ENCODE measurements at places on chromosomes 13 and 19.
A peak's percentile ranks its signal among the peaks of the same experiment; 100 is the strongest.

GRCh38 chr19:54123682-54124081, 8.1 kb downstream of the PRPF31 start:
- no peak overlapping the region for H3K4me3 ChIP-seq
- no peak for DNase-seq
- no peaks in the 10 kb centered on the region for H3K27me3 ChIP-seq
- H3K36me3 ChIP-seq = peaks cover 64% of the 10 kb centered on the region
- H3K27ac ChIP-seq = no peak overlapping the region

- H3K4me1 ChIP-seq = no peaks in the 10 kb centered on the region
- peaks cover 5% of the 10 kb centered on the region for H3K27me3 ChIP-seq
- H3K4me3 ChIP-seq = no peak overlapping the region
These were observed 111.7 kb upstream of the IRS2 start for GRCh38 chr13:109897988-109898624.

DNA sequence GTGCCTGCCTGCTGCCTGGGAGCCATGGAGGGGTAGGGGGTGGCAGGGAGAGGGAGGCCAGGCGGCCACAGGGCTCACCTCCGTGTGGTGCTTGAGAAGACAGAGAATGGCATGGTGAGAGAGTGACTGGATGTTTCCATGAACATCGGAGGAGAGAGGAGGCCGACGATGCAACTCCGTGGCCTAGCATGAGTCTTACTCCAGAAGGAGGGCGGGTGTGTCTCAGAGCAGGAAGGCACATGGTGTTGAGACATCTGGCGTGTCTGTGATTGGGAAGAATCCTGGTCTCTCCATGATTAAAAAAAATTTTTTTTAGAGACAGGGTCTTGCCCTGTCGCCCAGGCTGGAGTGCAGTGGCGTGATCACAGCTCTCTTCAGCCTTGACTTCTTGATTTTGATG, 5.1 kb downstream of the IRGC start:
- peaks cover 3% of the 10 kb centered on the region for H3K4me1 ChIP-seq
- no peaks in the 10 kb centered on the region for H3K36me3 ChIP-seq
- H3K27ac ChIP-seq = no peak overlapping the region
- DNase-seq = no peak

- H3K4me3 ChIP-seq = peak overlapping the region; percentile 38
- no peak for DNase-seq
- H3K27me3 ChIP-seq = no peaks in the 10 kb centered on the region
- H3K36me3 ChIP-seq = peaks cover 23% of the 10 kb centered on the region
- peaks cover 22% of the 10 kb centered on the region for H3K4me1 ChIP-seq
These were observed 1.1 kb upstream of the SWSAP1 start for GRCh38 chr19:11373166-11373884.

- H3K4me3 ChIP-seq = no peak overlapping the region
- no peaks in the 10 kb centered on the region for H3K4me1 ChIP-seq
- no peak for DNase-seq
These were observed 729.8 kb upstream of the SLC10A2 start for GRCh38 chr13:103795892-103796478.

DNA sequence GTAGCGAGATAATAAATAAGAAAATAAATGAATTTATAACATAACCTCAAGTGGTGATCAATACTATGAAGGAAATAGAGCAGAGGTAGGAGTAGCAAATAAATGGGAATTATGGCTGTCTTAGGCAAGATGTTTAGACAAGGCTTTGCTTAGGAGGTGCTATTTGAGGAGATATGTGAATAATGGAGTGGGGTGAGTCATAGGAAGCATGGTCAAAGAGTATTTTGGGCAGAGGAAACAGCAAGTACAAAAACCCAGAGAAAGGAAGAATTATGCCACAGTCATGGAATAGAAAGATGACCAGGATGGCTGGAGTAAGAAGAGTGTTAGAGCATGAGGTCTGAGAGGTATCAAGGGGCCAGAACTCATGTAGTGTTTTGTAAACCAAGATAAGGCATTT, 33.6 kb upstream of the LPAR6 start:
- H3K36me3 ChIP-seq = peaks cover 31% of the 10 kb centered on the region
- H3K27me3 ChIP-seq = no peaks in the 10 kb centered on the region
- no peak for DNase-seq
- no peak overlapping the region for H3K4me3 ChIP-seq
- no peak overlapping the region for H3K27ac ChIP-seq
- peaks cover 26% of the 10 kb centered on the region for H3K4me1 ChIP-seq

DNA sequence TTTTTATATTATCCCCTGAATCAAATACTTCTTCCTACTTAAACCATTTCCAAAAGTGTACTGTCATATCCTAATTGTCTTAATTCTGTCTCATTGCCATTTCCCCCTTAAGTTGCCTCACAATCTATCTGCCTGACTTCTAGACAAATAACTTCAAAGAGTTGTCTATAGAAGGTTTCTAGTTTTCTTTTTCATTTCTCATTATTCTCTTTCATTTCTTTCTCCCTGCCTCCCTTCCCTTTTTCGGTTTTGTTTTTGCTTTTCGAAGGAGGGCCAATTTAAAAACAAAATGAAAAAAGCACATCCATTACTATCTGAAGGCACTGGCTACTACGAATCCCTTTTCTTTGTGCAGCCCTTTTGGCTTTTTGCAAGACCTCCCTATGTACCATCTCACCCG, 367.2 kb downstream of the DNAJC15 start:
- no peaks in the 10 kb centered on the region for H3K36me3 ChIP-seq
- H3K4me1 ChIP-seq = no peaks in the 10 kb centered on the region

- no peak overlapping the region for H3K27ac ChIP-seq
- H3K27me3 ChIP-seq = peaks cover 1% of the 10 kb centered on the region
- DNase-seq = no peak
- H3K4me1 ChIP-seq = no peaks in the 10 kb centered on the region
- no peak overlapping the region for H3K4me3 ChIP-seq
- H3K36me3 ChIP-seq = no peaks in the 10 kb centered on the region
These were observed 40.4 kb upstream of the PDCD5 start for GRCh38 chr19:32540621-32541020.

- H3K4me1 ChIP-seq = peaks cover 6% of the 10 kb centered on the region
- H3K27me3 ChIP-seq = peaks cover 7% of the 10 kb centered on the region
- no peak for DNase-seq
- H3K27ac ChIP-seq = no peak overlapping the region
- H3K36me3 ChIP-seq = no peaks in the 10 kb centered on the region
These were observed 65.8 kb downstream of the MRPL57 start for GRCh38 chr13:21242236-21242635.

DNA sequence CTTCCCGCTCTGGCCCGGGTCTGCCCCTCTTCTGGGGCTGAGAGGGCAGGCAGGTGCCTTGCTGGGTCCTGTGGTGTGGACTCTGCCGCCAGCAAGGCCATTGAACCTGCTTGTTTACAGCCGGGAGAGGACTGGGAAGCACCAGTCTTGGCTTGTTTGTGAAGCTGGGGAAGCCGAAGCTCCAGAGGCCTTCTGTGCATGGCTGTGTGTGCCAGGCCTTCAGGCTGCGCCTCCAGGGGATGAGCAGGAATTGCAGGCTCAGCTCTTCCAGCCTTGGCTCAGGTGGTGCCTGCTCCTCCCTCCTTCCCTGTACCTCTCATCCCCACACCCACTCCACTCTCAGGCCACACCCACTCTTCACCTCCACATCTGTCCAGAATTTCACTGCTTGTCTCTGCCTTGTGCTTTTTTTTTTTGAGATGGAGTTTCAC, 17.5 kb downstream of the NDUFB7 start:
- no peak overlapping the region for H3K27ac ChIP-seq
- no peak overlapping the region for H3K4me3 ChIP-seq
- peaks cover 25% of the 10 kb centered on the region for H3K4me1 ChIP-seq
- H3K36me3 ChIP-seq = peaks cover 8% of the 10 kb centered on the region
- DNase-seq = no peak
- no peaks in the 10 kb centered on the region for H3K27me3 ChIP-seq

GRCh38 chr13:25687471-25688225, 315.9 kb downstream of the ATP8A2 start:
- peaks cover 3% of the 10 kb centered on the region for H3K27me3 ChIP-seq
- no peak overlapping the region for H3K27ac ChIP-seq
- DNase-seq = no peak
- no peaks in the 10 kb centered on the region for H3K4me1 ChIP-seq
- no peaks in the 10 kb centered on the region for H3K36me3 ChIP-seq

DNA sequence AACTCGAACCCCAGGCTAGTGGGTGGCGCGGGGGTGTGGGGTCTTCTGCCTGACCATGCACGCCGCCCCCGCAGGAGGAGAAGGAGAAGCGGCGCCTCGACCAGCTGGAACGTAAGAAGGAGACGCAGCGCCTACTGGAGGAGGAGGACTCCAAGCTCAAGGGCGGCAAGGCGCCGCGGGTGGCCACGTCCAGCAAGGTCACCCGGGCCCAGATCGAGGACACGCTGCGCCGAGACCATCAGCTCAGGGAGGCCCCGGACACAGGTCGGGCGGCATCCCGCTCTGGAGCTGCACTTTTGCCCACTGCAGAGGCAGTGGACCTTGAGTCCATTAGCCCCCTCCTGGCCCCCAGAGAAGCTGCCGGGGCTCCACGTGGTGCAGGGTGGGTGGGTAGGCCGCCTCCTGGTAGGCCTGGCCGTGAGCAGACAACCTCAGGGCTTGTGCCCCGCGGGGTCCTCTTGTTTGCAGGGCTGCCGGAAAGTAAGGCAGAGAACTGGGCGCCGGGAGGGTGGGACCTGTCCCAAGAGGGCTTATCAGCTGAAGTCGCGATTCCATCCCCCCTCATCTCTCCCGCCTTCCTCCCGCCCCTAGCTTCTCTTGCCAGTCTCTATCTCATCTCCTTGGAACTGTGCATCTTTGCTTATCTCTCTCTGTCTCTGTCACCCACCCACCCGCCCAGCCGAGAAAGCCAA, 9.9 kb downstream of the CCDC124 start:
- H3K36me3 ChIP-seq = peaks cover 22% of the 10 kb centered on the region
- H3K4me1 ChIP-seq = peaks cover 10% of the 10 kb centered on the region
- H3K27ac ChIP-seq = no peak overlapping the region
- no peak for DNase-seq
- no peak overlapping the region for H3K4me3 ChIP-seq

- peaks cover 32% of the 10 kb centered on the region for H3K4me1 ChIP-seq
- peak; percentile 67 for DNase-seq
- no peaks in the 10 kb centered on the region for H3K27me3 ChIP-seq
- peak overlapping the region; percentile 76 for H3K4me3 ChIP-seq
- H3K36me3 ChIP-seq = peaks cover 31% of the 10 kb centered on the region
These were observed 7.3 kb downstream of the SGTA start for GRCh38 chr19:2775556-2776430.

- no peak for DNase-seq
- H3K4me1 ChIP-seq = peaks cover 6% of the 10 kb centered on the region
- no peak overlapping the region for H3K27ac ChIP-seq
- H3K36me3 ChIP-seq = peaks cover 42% of the 10 kb centered on the region
These were observed 4.9 kb downstream of the PTGER1 start for GRCh38 chr19:14470031-14470876.

DNA sequence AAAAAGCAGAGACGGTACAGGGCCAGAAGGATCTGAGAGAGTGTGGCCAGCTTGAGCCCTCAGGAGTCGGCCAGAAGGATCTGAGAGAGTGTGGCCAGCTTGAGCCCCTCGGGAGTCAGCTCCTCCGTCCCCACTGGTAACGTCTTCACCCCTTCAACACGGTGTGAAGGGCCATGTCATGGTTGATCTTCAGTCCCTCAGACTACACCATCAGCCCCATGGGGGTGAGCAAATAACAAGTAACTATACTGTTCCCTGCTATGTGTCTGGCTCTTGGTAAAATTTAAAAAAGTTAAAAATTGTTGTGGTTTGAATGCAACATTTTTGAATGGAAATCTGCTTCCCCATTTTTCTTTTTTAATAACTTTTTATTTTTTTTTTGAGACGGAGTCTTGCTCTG, 1.6 kb upstream of the ZNF8 start:
- H3K27me3 ChIP-seq = no peaks in the 10 kb centered on the region
- no peak for DNase-seq
- H3K36me3 ChIP-seq = peaks cover 89% of the 10 kb centered on the region
- peaks cover 19% of the 10 kb centered on the region for H3K4me1 ChIP-seq

GRCh38 chr13:29711776-29712175, 116.3 kb upstream of the SLC7A1 start:
- H3K27ac ChIP-seq = no peak overlapping the region
- no peak overlapping the region for H3K4me3 ChIP-seq
- no peak for DNase-seq

DNA sequence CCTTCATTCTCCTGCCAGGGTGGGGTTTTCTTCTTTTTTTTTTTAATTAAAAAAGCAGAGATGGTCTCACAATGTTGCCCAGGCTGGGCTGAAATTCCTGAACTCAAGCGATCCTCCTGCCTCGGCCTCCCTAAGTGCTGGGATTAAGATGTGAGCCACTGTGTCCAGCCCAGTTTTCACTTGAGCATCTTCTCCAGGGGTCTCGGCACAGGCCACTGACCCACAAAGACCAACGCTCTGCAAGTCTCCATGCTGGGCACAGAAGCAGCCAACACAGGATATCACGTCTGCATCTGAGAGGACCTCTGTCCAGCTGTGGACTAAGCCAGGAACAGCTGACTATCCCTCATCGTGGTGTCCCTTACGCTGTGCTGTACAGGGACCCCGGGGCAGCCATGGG, 9.5 kb upstream of the TMEM86B start:
- H3K27me3 ChIP-seq = no peaks in the 10 kb centered on the region
- peaks cover 2% of the 10 kb centered on the region for H3K4me1 ChIP-seq
- H3K36me3 ChIP-seq = peaks cover 77% of the 10 kb centered on the region
- no peak overlapping the region for H3K27ac ChIP-seq

DNA sequence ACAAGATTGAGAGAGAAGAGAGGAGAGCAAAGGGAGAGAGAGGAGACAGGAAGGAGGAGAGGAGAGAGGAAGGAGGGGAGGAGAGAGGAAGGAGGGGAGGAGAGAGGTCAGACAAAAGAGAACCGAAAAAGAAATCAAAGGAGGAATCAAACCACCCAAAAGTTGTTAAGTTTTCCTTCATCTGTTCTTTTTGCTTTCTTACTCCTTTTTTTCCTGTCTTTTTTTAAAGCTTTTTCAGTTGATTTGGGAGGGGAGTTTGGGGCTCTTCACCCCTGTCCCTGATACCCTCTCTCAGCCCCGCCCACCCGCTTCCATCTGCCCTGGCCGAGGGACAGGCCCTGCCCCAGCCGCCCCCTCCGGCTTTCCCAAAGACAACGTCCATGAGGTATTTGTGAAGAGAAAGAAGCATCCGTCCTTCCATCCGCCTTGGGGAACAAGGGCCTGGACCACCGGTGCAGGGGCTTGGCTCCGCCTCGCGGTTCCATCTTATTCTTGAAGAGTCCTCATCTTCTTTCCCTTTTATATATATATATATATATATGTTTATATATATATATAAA, 13.3 kb downstream of the ZNF574 start:
- H3K27me3 ChIP-seq = no peaks in the 10 kb centered on the region
- no peak overlapping the region for H3K27ac ChIP-seq
- peaks cover 17% of the 10 kb centered on the region for H3K4me1 ChIP-seq
- H3K4me3 ChIP-seq = no peak overlapping the region
- peaks cover 29% of the 10 kb centered on the region for H3K36me3 ChIP-seq
- no peak for DNase-seq

DNA sequence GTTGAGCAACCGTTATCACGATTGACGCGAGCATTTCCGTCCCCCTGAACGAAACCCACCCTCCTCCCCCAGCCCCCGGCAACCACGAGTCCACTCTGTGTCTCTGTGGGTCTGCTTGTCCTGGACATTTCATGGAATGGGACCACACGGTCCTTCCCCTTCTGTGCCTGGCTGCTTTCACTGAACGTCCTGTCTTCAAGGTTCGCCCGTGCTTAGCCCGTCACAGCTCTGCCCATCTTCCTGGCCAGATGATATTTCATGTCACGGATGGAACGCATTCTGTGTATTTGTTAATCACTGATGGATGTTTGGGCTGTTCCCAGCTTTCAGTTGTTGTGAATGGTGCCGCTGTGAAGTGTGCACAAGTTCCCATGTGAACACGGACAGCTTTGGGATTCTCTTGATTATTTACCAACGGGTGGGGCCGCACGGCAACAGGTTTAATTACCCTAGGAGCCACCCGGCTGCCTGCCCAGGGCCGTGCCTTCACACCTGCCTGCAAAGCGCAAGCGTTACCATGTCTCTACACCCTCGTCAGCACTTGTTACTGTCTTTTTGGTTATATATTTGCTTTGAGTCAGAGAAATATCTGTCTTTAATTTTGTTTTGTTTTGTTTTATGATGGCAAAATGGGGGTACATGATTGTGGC, 42.5 kb downstream of the RASA3 start:
- H3K27ac ChIP-seq = no peak overlapping the region
- no peak for DNase-seq
- no peak overlapping the region for H3K4me3 ChIP-seq
